ENCODE measurements at places on chromosomes 5 and 9.

DNA sequence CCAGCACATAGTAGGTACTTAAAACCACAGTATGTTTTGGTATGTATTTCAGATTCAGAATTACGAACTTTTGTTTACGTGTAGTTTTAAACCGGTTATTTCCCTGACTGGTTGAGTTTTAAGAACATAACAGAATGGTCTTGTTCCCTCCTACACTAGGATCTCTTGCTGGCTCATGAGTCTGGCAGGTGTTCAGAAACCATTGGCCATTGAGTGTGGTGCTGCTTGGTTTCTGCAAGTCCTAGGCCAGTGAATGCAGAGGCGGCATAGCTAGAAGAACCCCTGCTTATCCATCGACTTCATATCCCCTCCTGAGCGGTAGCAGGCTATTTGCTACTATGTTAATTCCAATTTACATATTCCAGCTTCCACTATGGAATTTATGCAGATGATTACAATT is 65.6 kb downstream of the GPR21 start:
- DNase-seq, result no peak

DNA sequence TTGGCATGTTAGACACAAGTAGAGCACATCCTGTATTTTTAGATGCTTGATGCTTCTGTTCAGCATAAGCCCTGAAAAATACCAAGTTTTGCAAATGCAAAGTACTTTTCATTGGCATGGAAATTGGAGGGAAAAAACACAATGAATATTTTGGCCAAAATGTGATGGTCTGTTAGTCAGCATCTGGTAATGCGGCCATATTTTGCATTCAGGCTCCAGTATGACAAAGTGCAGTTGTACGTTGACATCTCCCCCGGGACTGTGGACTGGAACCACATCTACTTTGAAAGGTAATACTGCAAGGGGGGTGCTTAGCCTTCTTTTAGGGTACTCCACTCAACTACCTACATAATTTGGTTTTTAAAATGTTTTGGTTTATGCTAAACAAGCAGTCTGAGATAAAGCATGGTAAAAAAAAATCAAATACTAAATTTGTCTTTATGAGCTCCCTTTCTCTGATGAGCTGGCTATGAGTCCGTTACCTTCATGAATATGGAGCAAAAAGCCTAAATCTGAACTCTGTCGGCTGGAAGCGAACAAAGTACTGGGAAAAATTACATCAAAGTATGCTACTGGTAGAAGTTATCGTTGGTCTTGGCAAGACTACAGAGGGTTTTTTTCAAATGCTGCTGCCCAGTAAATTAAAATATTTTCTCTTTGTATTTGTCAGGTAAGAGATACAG is 297.0 kb downstream of the ARHGEF28 start:
- DNase-seq, result no peak

GRCh38 chr5:33894566-33894965 is 2.8 kb upstream of the ADAMTS12 start:
- no peak for DNase-seq

GRCh38 chr5:62640446-62640845 is 61.8 kb downstream of the LRRC70 start:
- no peak for DNase-seq

GRCh38 chr5:135438636-135439221 is 8.4 kb downstream of the DCANP1 start:
- DNase-seq, result peak; percentile 0

GRCh38 chr9:22238809-22239684 is 207.6 kb upstream of the DMRTA1 start:
- no peak for DNase-seq
